Stimulated activated CD4-positive, alpha-beta T cell treated with anti-CD3 and anti-CD28 coated beads, TNF-alpha, amount 100 ng/mL, for 4 hours (primary cell): ENCODE measurements at places on chromosomes 1 and 21.

- no peak for DNase-seq
Observed at GRCh38 chr21:34594566-34595234, 20.2 kb downstream of the RCAN1 start.

GRCh38 chr1:242854466-242854865 lies 330.0 kb upstream of the PLD5 start:
- DNase-seq = no peak

DNA sequence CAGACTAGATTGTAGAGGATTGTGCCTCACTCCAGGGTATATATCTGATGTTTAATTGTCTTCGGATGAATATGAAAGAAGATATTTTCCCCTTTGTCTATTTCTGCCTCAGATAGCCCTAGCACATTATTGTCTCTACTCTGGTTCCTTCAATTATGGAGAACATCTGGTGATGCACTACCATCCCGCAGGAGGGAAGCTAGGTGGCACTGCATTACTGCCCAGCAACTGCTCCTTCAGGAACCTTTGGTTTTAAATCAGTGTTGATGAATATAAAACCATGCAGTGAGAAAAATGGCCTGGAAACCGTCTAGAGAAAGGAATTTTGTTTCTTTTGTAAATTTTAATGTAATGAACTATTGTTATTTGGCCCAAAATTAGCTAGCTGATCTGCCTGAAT lies 68.5 kb downstream of the GPR88 start:
- DNase-seq = no peak

DNA sequence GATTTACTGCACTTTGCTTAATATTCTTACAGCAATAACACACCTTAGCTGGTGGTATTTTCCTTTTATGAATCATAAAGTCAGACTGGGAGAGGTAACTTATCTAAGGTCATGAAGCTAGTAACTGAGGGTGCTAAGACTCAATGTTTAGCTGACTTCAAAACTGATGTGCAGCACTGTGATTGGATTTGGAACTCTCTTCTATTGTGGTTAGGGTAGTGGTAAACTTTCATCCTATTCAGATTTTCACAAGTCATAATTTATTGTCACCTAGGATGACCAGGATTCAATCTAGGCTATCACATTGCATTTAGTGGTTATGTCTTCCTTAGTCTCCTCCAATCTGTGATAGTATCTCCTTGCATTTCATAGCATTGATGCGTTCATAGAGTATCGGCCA lies 18.9 kb downstream of the EPB41 start:
- no peak for DNase-seq

DNA sequence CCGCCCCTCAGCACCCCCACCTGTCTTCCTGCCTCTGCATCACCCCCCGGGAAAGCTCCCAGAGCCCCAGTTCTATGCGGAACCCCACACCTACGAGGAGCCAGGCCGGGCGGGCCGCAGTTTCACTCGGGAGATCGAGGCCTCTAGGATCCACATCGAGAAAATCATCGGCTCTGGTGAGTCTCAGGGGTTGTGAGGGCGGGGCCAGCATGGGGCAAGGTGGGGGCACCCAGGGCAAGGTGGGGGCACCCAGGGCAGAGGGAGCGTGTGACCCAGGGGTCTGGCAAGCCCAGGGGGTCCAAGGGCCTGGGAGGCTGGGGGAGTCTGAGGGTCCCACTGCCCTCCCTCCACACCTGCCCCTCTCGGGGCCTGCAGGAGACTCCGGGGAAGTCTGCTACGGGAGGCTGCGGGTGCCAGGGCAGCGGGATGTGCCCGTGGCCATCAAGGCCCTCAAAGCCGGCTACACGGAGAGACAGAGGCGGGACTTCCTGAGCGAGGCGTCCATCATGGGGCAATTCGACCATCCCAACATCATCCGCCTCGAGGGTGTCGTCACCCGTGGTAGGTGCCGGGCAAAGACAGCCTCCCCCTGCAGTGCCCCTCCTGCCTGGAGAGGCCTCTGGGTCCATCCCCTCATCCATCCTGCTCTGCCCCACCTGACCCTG lies 34.1 kb downstream of the EPHA8 start:
- DNase-seq = no peak

DNA sequence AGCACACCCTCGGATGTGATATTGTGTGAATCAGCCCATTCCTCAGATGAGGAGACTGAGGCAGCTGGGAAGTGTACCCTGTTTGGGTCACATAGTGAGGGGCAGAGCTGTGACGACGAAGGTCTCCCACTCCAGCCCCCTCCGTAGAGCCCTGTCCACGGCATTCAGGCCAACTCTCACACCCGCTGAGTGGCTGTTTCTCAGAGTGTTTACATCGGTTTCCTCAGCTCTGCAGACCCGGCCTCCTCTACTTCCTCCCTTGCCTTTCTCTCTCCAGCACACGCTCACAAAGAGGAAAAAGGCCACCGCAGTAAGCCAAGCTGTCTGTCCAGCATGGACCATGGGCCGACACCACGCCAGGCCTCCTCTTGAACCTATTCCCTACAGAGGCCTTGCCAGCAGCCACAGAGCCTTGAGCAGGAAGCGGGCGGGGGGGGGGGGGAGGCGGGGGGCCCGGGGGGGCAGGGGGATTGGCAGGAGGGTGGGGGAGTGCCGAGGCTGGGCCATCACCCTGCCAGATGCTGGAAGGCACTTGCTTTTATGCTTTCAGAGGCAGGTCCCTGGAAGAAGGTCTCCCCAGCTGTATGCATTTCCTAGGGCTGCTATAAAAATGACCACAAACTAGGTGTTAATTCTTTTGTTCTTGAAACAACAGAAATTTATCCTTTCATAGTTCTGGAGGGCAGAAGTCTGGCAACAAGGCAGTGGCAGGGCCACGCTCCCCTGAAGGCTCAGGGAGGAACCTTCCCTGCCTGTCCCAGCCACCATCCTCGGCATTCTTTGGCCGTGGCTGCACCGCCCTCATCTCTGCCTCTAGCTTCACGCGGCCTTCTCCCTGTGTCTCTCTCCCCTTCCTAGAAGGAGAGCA lies 178.4 kb downstream of the PSMG1 start:
- no peak for DNase-seq

DNA sequence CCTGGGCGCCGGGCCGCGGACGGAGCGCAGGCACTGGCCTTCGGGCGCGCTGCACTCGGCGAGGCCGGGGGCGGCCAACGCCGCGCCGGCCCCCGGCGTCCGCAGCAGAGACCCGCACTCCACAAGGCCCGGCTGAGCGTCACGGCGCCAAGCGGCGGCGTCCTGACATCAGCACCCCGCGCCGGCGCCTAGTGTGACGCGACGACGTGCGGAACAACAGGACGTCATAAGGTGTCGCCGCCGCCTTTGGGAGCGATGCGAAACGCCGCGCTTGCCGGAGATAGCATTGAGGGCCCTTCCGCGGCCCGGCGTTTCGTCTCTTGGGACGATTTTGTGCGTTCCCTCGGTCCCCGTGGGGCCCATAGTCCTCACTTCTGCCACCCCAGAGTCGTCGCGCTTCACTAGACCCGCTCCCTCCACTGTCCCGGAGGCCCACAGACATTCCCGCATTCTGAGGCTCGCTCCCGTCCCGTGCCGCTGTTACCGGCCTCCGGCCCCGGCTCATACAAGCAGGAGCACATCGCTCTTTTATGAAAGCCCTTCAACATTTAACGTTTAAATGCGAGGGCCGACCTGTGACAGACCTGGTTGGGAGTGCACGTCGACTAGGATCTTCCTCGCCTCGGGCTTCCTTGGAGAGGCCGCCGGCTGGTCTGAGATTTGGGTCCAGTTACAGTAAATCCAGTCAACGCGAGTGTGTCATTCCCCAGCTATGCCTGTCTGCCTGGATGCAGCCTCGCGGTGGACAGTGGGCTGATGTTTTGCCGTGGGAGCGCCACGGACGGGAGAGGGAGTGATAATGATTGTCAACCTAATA lies at the start of gene SSU72:
SSU72 (minus strand) TSS at position 143 of the 817 bp plus-strand sequence. CDS start 306 bp downstream, outside the sequence.
- DNase-seq = peak; percentile 86

DNA sequence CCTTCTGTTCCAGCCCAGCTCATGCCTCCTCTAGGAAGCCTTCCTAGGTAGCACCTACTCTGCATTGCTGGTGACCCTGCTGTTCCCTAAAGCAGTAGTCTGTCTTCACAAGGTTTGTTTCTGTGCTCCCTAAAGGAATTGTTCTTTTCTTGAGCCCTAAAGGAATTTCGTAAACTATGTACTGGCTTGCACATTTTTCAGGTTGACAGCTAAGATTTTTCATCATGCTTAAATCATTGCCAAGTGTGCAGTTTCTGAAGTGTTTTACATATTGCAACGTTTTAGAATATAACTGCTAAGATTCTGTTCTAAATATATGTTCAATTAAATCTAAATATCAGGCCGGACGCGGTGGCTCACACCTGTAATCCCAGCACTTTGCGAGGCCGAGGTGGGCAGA lies 13.1 kb downstream of the S100A16 start:
- DNase-seq = no peak

DNA sequence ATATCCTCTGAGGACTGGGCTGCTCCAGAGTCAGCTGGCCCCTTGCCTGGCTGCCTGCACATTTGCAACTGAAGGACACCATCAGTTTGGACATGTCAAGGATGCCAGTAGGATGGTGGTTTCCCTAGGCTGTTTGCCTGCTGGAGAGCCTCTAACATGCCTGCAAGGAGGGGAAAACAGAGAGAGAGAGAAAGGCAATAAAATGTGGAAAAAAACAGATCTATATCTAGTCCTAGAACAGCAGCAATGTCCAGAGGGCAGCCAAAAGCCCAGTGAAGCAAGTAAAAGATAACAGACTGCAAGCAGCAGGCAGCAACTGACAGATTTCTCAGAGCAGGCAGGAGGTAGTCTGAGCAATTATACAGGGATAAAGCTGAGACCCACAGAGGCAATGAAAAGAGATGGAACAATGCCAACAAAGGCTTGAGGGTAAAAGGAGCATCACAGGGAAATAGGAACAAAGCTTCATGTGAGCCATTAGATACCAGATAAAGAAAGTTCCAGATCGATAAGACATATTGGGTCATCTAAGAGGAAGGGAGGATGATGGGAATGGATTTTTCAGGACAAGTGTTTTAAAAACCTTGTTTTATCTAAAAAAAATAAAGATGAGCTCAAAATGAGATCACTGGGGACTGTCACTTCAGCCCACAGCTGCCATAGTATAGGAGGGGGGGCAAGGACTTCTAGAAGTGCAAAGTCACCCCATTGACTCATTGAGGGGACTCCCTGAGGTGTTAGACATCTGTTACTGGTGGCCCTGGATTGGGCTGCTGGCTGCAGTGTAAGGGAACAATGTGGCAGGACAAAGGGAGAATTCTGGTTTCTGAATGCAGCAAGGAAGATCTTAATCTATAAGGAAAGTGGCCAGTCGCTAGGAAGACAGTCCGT lies 38.6 kb upstream of the GADD45A start:
- DNase-seq = no peak

- DNase-seq = no peak
Observed at GRCh38 chr1:97006044-97006661, 284.6 kb downstream of the PTBP2 start.

GRCh38 chr21:44319407-44320065 lies 19.7 kb downstream of the CFAP410 start:
- DNase-seq = no peak
